ENCODE measurements at places on chromosomes 1 and 21. TPM values are rescaled to one million over a fixed set of nuclear protein-coding genes. Genes with fewer than 3 reads are reported as not detected.

GRCh38 chr1:44511769-44512168, 106.7 kb downstream of the RNF220 start:
- no peak for DNase-seq

GRCh38 chr21:44710294-44710665, 1.1 kb downstream of the TSPEAR start:
- DNase-seq: no peak

- DNase-seq: no peak
Measured at GRCh38 chr1:111179968-111180533, 20.4 kb downstream of the DENND2D start.

The FCRL4 gene
- total RNA-seq: not detected

The NMNAT2 gene
- total RNA-seq: 5.3 TPM

Data from NCI-H460 (cell line).